NCI-H1048 (cell line): ENCODE measurements at places on chromosomes 3 and 15.

DNA sequence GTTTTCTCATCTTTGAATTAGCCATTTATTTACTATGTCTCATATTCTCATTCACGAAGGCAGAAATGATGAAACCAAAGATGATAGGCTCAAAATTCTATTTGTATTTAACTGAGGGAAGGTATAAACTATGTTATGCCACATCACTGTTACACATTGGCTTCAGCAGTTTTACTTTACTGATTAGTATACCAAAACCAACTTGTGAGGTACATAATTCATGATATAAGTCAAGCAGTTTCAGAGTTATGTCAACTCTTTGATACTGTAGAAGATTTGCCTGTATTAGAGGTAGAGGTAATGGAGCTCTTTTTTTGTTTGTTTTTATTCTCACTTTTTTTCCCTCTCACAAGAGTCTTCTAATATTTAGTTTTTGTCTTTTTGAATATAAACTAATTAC lies 22.9 kb downstream of the CHMP2B start:
- no peak for DNase-seq

- DNase-seq = no peak
These were observed 62.6 kb downstream of the OSBPL10 start for GRCh38 chr3:31918179-31919150.

DNA sequence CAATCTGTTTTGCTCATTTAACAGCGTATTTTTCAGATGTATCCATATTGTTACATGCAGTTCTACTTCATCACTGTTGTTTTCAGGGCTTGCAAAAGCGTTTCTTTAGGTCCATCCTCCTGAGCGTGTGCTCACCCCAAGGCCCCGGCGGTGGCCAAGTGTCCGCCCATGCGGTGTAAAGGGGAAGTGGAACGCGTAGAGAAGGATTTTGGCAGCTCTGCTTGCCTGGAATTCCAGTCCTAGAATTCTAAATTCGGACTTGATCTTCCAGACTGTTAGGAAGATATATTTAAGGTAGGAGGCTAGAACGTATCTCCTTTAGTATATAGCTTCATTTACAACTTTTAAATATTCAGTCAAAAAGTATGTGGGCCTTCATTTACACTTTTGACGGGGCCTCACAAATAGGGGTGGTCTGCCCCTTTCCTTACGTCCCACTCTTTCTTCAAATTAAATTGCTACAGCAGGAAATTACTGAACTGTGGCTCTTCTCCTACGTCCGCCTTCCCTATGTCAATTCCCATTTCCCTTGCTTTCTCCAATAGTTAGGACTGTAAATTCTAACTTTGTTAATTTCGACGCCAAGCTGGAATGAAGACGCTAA lies 609 bp upstream of the TBC1D23 start:
- no peak for DNase-seq

DNA sequence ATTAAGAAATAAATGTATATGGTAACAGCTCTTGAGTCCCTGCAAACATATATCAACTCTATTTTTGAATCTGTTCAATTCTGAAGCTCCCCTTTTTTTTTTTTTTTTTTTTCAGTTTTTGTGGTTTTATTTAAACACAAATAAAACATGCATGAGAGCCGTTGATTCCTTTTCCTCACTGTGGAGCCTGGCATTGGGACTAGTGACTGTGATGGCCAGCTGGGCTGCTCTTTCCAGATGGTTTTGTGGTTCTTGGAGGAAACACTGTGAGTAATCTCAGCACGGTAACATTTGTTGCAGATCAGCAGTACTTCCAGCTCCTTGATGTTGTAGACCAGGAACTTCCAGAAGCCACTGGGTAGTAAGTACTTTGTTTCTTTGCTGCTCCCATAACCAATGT lies 15.9 kb downstream of the EMC7 start:
- DNase-seq = no peak

DNA sequence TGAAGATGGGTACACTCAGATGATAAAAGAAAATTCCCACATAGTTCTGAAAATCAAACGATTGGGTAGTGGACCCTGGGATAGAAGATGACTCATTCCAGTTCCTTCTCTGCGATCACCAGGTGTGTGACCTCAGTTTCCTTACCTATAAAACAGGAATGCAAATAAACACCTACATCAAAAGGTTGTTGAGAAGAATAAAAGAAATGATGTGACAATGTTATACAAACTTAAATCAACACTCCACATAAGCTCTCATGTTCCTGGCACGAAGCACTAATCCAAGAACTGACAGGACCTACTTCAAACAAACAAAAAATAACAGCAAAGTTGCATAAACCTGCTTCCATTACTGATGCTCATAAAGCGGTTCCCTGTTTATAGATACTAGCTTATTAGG lies 69.2 kb downstream of the RORA start:
- no peak for DNase-seq

DNA sequence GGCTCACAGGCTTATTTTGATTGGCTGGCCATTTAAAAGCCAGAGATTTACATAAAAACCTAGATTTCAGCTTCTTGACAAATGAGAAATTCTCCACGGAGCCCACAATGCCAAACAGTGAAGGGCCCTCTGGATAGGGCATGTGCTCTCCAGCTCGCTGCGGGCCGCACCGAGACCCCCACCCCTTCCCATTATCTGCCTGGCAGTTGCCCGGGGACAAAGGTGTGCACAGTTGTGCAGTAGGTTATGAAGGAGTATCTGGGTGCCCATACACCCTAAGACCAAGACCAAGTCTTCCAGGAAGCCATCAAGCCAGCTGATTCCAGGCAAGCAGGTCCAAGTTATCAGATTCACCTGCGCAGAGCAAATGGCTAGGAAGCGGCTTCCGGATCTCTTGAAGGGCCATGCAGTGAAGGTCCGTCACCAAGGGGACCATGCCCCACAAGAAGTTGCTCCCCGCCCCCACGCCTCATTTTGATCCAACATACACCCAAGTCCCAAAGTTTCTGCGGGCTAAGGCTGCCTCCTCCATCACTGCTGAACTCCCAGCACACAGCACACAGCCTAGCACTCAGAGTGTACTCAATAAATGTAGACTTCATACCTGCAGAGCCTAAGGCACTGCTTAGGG lies 1.3 kb downstream of the MRPS25 start:
- DNase-seq = no peak

DNA sequence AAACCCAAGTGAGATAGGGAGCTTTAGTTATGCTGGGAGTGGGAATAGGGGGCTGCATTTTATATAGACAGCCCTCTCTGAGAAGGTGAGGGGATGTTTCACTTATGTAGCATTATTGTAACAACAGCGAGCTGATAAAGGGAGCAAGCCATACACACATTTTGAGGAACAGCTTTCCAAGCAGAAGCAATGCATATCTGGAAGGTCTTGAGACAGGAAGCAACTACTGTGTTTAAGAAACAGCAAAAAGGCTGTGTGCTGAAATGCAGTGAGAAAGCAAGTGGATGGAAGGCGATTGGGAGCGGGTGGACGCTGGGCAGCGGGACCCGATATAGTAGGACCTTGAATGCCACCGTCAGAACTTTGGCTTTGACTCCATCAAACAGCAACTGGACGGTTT lies 155.9 kb upstream of the TBL1XR1 start:
- no peak for DNase-seq

- no peak for DNase-seq
These were observed 667 bp upstream of the KLHDC8B start for GRCh38 chr3:49170744-49171118.

DNA sequence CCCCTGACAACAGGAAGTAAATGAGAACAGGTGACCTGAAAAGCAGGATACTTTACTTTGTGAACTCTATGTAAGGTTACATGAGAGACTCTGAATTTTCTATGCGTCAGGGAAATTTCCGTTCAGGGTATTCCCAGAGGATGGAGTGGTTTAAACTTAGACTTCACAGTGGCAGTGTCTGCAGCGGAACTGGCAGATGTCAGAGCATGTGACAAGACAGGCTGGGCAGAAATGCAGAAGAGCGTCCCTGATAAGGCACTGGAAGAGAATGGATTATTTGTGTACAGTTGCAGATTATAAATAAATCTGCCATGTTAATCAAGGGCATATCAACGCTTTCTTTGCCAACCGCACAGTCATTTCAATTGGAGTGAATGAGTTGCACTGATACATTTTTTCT lies 598.4 kb upstream of the ZNF717 start:
- no peak for DNase-seq

GRCh38 chr3:126745760-126746394 lies 41.8 kb downstream of the CHCHD6 start:
- DNase-seq = no peak

DNA sequence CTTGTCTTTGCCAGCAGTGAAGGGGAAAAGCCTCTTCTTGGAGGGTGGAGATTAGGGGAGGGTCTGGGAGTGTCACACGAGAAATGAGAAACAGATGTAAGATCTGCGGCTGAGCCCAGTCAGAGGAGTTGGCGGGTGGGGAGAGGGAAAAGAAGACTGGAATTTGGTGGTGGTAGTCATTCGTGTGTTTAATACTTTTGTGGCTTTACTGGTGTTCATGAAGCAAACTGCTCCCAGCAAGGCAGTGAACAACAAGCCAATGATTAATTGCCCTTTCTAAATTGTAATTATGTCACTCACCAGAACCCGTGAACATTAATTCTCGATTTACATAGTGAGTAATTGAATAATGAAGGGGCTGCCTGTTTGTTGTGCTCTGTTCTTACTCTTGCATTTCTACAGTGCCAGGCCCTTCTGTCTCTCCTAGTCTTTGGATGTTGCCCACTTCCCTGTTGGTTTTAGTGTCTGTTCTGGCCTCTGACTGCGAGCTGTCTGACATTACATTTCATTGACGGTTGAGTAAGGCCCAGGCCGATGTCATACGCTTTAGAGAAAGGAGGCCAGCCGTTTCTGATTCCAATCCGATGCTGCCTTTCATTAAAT lies 78.0 kb downstream of the CHCHD6 start:
- DNase-seq = no peak

GRCh38 chr3:6921066-6921465 lies 60.2 kb downstream of the GRM7 start:
- DNase-seq = no peak

GRCh38 chr3:127834771-127835170 lies 12.5 kb upstream of the MGLL start:
- DNase-seq = no peak

DNA sequence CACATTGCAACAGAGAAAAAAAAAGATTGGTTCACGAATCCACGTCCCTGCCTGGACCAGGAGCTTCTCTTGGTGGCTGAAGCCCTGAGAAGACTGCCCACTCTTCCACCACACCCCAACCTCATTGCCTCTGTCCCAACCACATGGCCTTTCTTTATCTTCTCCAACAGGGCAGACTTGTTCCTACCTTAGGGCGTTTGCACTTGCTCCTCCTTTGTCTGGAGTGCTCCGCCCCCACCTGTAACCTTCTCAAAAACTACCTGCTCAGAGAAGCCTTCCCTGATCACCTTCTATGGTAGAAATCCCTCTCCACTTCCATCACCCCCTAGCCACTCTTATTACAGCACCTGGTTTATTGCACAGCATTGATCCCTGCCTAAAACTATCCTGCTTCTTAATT lies 64.7 kb downstream of the ITGA11 start:
- no peak for DNase-seq

- no peak for DNase-seq
These were observed 74.4 kb downstream of the CD200 start for GRCh38 chr3:112407214-112407887.
